ENCODE measurements at places on chromosomes 3 and 15. TPM values are rescaled to one million over a fixed set of nuclear protein-coding genes. Genes with fewer than 3 reads are reported as not detected.

The ISG20 gene
- polyA plus RNA-seq: 4.9 TPM

The GRAMD2A gene
- polyA plus RNA-seq: 11.5 TPM

DNA sequence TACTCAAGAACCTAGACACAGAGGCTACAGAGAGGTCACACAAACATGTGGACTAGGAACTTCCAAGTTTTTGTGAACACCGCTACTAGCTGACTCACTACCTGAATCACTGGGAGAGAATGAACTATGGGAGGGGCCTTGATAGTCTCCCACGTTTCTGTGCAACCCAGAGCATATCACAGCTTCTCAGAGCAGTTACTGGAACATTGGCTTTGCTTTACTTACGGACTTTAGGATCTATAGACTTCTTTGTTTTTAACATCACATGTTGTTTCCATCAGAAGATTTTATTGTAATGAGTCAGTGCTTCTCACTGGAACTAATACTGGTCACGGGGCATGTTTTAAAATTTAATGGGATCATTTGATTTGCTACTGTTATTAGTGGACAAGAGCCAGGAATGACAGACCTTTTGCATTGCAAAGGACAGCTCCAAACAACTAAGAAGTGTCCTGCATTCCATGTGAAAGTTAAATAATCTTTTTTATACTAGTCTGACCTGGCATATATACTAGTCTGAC is 35.6 kb downstream of the RTP4 start:
- no peak overlapping the region for H3K27ac ChIP-seq
- H3K36me3 ChIP-seq: no peaks in the 10 kb centered on the region
- H3K4me3 ChIP-seq: no peak overlapping the region
- no peaks in the 10 kb centered on the region for H3K4me1 ChIP-seq
- H3K27me3 ChIP-seq: no peaks in the 10 kb centered on the region

- no peaks in the 10 kb centered on the region for H3K36me3 ChIP-seq
- no peaks in the 10 kb centered on the region for H3K27me3 ChIP-seq
- no peak overlapping the region for H3K27ac ChIP-seq
- no peak overlapping the region for H3K4me3 ChIP-seq
- H3K4me1 ChIP-seq: no peaks in the 10 kb centered on the region
- no peak for DNase-seq
Observed at GRCh38 chr3:120550546-120550945, 45.6 kb upstream of the NDUFB4 start.

- H3K36me3 ChIP-seq: no peaks in the 10 kb centered on the region
- peaks cover 12% of the 10 kb centered on the region for H3K4me1 ChIP-seq
- no peak overlapping the region for H3K27ac ChIP-seq
- DNase-seq: no peak
- no peaks in the 10 kb centered on the region for H3K27me3 ChIP-seq
Observed at GRCh38 chr15:65344214-65344913, 33.4 kb downstream of the IGDCC3 start.

DNA sequence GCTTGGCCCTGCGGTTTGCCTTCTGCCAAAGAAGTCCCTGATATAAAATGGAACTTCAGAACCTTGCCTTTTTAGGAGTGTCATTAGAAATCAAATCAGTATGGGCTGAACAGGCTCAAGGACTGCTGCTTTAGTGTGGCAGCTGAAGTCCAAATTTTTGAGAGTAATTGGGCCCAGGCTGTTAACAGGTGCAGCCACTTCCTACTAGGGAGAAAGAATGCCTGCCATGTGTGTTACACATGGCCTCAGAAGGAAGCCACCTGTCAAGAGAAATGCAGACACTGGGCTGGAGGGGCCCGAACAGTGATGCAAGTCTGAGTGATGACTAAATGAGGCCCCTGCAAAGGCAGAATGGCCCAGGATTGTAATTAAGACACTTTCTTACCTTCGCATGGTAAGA is 786.7 kb upstream of the CFAP20DC start:
- H3K36me3 ChIP-seq: no peaks in the 10 kb centered on the region
- H3K27me3 ChIP-seq: no peaks in the 10 kb centered on the region
- H3K27ac ChIP-seq: no peak overlapping the region
- no peak overlapping the region for H3K4me3 ChIP-seq
- no peaks in the 10 kb centered on the region for H3K4me1 ChIP-seq

All from large intestine (tissue), 12 donors.